Nephron progenitor cell (in vitro differentiated cells): ENCODE measurements at places on chromosomes 4 and X.

DNA sequence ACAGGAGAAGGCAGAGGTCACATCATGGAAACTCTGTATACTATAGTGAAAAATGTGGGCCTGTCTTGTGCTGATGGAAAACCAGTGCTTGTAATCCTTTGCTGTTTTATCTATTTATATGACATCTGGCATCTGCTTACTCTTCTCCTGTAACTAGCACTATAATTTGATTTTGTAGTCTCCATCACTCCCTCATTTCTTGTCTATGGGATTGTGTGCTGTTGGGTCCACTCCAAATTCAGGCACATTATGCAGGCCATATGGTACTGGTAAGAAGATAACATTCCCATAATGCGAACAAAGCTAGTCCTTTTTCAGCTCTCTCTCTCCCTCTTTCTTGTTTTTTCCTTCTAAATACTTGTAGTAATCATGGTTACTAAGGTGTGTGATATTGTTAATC lies 581.2 kb upstream of the IGFBP7 start:
- no peak for DNase-seq

GRCh38 chrX:143664302-143664701 lies 28.4 kb upstream of the SLITRK4 start:
- no peak for DNase-seq

GRCh38 chr4:160969925-160970324 lies 1193.9 kb downstream of the FSTL5 start:
- no peak for DNase-seq

DNA sequence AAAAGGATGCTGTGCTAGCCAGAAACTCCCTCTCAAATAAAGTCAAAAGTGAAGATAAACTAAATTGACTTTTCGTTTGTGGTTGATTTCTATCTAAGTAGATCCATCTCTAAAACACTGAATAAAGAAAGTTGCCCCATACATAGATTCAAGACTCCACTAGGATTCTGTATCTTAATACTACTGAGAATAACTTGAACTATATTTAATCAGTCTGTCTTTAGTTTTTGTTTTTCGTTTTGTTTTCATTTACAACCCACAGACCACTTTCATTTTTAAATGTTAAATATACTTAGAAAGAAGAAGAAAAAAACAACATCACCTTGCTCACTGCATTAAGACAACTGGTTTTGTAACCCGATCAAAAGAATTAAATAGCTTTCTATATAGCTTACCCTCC lies 655.0 kb downstream of the RPA4 start:
- DNase-seq: no peak

DNA sequence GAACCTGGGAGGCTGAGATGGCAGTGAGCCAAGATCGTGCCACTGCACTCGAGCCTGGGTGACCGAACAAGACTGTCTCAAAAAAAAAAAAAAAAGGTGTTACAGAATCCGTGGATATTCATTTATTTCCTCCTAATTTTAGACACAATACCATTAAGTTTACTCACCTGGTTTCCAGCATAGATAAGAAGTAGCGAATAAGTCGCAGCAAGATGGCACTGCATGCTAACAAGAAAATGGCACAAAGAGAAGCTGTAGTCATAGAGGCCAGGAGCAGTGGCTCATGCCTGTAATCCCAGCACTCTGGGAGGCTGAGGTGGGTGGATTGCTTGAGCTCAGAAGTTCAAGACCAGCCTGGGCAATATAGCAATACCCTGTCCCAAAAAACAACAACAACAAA lies 17.0 kb upstream of the MOB1B start:
- no peak for DNase-seq

- no peak for DNase-seq
These were observed 37.2 kb downstream of the LIMCH1 start for GRCh38 chr4:41575207-41575606.

- DNase-seq: no peak
These were observed 52.7 kb downstream of the ADGRA3 start for GRCh38 chr4:22463179-22463578.

DNA sequence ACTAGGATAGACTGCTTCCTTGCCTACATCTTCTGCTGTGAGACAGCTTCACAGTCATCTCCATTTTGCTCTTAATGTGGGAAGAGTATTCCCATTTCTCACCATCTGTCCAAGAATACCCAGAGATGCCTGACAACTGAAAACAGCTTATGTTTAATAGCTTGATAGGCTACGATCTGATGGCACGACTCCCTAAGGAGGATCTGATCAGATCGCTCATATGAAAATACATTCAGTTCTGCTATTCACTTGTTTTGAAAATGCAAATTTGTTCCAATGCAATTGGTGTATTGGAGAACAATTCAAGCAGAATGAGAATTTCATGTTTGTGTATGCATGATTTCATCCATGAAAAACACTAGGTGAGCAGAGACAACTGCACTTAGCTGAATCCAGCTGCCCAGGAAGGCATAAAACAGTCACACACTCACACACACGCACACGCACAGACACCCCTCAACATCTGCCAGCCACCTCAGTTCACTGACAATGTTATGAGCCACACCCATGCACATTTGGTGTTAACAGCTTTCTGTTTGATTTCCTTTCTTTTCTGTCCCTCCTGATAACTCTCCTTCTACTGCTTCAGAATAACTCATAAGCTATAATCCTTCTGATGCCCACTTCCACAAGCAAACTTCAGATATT lies 29.6 kb downstream of the TRIML1 start:
- DNase-seq: no peak

DNA sequence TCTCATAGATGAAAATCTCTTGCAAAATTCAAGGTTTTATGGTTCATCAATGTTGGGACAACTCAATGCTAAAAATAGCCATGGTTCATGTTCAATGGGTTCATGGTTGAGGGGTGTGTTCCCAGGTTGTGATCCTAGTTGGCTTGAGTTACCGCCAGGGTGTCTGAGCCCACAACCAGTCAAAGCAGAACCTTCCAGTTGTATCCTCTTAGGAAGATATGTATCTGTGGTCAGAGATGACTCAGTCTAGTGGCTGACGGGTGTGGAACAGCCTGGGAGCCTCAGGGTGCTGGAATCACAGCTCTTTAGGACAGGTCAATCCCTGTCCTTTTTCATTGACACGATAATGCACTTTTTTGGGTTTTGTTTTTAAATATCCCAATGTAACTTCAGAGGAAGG lies 192.3 kb upstream of the NR3C2 start:
- no peak for DNase-seq

GRCh38 chrX:151815398-151815797 lies 80.9 kb downstream of the CNGA2 start:
- DNase-seq: no peak

DNA sequence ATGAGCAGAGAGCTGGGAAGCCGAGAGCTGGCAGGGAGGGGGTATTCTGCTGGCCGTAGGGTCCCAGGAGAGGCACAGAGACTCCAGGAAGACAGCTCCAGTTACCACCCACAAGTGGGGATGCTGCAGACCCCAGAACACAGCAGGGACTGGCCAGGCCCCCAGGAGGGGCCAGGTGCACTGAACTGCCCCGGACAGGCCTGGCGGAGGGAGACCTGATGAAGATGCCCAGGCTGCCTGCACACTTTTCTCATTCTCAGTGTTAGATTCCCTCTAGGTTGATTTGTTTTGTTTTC lies 110.8 kb downstream of the CPZ start:
- DNase-seq: no peak

GRCh38 chr4:10747186-10747585 lies 62.6 kb upstream of the CLNK start:
- DNase-seq: no peak

DNA sequence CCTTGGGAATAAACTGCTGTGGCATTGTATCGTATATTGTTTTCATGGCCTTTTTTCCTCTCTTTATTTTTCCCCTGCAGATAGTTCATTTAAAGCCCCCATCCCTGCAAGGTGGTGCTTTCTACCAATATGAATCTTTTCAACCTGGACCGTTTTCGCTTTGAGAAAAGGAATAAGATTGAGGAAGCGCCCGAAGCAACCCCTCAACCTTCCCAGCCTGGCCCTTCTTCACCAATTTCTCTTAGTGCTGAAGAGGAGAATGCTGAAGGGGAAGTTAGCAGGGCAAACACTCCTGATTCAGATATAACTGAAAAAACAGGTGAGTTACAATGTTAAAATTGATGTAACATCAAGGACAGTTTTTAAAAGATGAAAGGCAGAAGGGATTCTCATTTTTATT lies 601 bp downstream of the SMARCAD1 start:
- DNase-seq: no peak

DNA sequence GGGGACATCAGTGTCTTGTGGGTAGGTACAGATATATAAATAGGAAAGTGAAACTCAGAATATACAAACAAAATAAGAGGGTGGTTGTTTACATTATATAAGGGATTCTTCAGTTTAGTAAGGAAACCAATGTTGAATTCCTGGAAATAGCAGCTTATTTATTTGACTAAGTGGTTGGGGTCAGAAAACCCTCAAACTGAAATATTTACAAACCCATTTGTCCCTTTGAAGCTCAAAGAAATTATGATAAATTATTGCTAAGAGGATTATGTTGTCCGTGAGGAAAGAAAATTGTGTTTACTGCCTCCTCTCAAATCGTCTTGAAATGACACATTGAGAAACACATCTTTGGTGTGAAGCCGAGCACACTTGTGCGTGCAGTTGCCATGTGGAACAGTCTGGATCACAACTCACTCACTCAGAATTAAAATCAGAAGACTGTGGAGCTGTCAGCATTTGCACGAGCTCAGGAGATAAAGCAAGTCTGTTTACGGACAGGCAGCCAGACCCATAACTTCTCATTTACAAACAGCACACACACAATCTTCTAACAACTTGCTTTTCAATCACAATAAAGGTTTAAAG lies 46.8 kb upstream of the SETD7 start:
- no peak for DNase-seq
